HT1080 (cell line): ENCODE measurements at places on chromosomes 6 and 20.

GRCh38 chr6:166826264-166826663 lies 130.1 kb downstream of the RNASET2 start:
- no peak for DNase-seq

DNA sequence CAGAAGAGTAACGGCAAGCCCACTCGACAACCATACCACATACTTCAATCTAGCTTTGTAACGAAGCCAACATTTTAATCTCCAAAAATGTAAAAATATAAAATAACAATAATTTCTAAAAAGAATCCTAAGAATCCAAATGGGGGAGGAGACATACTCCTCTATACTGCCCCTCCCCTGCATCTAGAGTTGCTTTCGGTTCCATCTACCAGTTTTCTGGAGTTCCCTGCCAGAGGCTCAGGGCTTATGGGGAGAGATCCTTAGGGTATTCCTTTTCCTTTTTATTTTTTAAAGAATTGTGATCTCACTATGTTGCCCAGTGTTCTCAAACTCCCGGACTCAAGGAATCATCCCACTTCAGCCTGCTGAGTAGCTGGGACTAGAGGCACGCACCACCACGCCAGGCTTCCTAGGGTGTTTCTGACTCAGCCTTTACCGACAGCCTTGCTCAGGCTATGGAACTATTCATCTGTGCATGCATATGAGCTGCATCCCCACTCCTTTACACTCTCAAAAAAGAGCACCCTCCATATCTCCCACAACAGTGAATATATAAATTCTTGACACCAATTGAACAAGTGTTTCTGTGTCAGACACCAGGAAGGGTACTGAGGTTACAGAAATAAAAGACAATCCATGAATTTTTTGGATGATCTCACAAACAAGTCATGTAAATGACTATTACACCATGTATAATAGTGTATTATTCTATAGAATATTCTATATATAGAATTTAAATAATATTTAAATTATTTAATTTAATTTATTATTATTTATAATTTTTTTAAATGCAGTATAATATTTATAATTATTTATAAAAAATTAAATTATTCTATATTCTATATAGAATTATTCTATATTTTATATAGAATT lies 40.7 kb upstream of the UBR2 start:
- DNase-seq: peak; percentile 27

- DNase-seq: no peak
Observed at GRCh38 chr6:141117874-141118273, 1014.9 kb upstream of the GJE1 start.

- no peak for DNase-seq
Observed at GRCh38 chr6:75382634-75382900, 98.0 kb upstream of the TMEM30A start.

- no peak for DNase-seq
Observed at GRCh38 chr6:134046054-134046453, 6.4 kb downstream of the SLC2A12 start.

DNA sequence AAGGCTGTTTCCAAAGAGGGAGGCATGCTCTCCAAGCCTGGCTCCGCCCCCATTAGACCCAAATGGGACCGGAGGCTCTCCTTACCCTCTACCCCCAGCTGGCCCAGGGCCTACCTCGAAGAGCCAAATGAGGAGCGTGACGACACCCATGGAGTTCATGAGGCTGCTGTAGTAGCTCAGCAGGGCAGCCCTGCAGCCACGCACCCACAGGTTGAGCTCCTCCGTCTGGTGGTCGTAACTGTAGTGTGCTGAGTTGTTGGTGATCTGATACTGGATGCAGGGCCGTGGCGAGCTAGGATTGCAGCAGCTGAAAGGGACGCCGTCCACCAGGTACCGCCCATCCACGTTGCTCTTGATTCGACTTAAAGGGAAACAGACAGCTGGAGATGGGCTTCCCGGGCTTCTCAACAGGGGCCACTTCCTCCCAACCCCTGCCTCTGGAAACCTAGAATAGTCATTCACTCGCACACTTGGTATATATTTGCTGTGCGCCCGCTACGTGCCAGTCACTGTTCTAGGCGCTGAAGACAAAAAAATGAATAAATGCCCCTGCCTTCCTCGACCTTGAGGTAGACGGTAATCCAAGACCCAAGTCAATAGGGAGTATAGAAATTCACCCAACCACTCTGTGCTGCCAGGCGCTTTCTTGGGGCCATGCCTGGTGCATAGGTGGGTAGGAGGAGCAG lies 18.0 kb downstream of the PRPH2 start:
- no peak for DNase-seq

- no peak for DNase-seq
Observed at GRCh38 chr20:44784688-44785087, 25.7 kb downstream of the RIMS4 start.

DNA sequence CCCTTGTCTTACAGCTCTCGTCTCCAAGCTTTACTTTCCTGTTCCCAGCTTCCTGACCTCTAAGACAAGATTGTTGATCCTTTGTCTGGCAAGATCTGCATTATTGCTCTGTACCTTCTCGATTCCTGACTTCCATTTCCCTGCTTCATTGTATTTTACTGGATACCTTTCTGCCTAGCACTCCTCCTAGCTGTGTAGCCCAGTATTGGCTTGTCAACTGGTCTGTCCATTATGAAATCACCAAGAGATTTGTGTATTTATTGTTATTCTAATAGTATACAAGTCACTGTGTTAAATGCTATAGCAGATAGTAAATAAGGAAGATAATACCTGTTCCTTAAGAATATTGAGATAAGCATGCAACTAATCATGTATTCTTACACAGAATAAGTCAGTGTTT lies 305.4 kb downstream of the CDKAL1 start:
- no peak for DNase-seq

- DNase-seq: no peak
Observed at GRCh38 chr6:99362678-99363268, 13.3 kb upstream of the FAXC start.

- DNase-seq: no peak
Observed at GRCh38 chr6:15340775-15341174, 94.9 kb downstream of the JARID2 start.

GRCh38 chr6:158009114-158009891 lies 27.6 kb downstream of the SYNJ2 start:
- DNase-seq: no peak

DNA sequence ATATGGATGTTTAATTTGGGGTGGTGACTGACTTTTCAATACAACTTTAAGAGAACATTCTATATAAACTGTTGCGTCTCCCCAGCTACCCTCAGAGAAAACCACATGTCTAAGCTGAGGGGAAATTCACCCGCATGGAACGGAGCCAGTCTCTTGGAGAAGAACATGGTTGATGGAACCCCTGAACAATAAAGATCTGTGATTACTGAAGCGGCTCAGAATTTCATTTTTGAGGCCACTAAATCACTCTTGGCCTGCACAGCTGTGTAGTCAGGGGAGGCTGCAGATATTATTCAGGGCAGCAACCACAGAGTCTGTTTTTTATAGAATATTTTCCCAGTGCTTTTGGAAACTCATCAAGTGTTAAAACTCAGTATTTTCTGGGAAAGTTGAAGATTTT lies 73.8 kb downstream of the EYA4 start:
- DNase-seq: no peak

DNA sequence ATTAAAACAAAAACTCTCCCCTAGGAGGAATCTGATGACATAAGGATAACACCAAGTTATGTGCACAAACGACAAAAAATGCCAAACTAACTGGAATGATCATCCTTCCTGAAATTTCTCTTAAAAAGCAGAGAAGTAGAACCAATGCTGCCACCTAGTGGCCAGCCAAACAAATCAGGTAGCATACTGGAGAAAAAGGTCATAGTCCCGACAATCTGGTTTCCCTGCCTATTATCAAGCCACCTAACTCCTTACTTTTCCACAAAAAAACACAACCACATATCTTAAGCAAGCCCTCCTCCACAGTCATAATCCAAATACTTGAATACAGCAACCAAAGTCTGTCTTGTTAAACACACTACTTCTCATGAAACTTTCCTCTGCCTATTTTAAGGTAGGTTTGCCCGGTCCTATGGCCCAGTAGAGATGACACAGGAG lies 5.3 kb downstream of the OARD1 start:
- peak; percentile 64 for DNase-seq

- no peak for DNase-seq
Observed at GRCh38 chr6:6610031-6610591, 21.6 kb downstream of the LY86 start.

DNA sequence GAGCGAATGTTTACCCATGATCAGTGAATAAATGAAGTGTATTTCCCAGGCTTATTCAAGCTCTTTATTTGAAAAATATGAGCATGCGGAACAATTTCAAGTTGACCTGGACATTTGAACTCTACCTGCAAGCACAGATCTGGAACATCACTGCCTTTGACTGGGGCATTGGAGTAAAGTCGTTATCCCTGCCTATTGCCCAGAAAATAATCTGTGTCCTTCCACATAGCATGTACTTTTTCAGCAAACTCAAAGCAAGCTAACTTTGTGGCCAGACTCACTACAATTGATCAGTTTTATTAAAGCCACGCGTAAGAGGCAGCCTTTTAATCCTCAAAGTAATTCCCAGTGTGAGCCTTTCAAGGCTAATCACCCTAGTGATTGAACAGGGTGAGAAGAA lies 73.4 kb upstream of the PAK5 start:
- DNase-seq: no peak

GRCh38 chr6:75210885-75211739 lies 5.3 kb upstream of the COL12A1 start:
- no peak for DNase-seq

DNA sequence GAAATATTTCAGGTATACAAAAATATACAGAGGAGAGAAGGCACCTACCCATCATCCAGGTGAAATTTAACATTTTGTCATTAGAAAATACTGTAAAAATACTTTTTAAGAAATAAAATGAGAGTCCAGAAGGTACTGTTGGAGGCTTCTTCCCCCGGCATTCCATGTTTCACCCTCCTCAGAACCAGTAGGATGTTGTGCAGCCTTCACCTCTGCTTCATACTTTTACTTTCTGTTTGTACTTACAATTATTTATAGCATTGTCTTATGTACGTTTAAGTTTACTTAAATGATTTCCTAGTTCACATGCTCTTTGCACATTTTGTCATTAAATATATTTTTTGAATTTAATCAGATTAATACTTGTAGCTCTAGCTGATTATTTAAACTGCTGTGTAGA lies 30.9 kb downstream of the TMEM200A start:
- peak; percentile 23 for DNase-seq

- no peak for DNase-seq
Observed at GRCh38 chr20:25624500-25624939, 706 bp upstream of the NANP start.

- DNase-seq: peak; percentile 49
Observed at GRCh38 chr6:89034586-89035251, 45.8 kb upstream of the PNRC1 start.

GRCh38 chr20:1225263-1225782 lies 521 bp upstream of the RAD21L1 start:
- DNase-seq: peak; percentile 11

DNA sequence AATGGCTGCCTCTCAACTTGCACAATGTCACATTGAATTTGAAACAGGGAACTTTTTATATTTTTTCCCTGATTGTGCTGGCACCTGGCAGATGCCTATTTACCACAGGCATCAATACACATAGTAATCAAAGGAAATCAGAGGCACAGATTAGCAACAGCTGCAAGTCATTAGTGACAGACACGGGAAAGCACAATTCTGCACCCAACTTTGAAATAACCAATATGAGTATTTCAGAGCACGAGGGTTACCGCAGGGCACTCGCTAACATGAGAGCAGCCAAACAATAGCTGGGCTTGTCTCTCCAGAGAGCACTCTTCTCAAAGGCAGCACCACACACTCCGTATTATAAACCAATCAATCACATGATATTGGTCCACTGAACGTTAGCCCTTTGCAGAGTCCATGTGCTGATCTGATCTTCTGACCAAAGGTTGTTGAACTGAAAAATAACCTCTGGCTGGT lies 149.5 kb downstream of the RNF144B start:
- no peak for DNase-seq

DNA sequence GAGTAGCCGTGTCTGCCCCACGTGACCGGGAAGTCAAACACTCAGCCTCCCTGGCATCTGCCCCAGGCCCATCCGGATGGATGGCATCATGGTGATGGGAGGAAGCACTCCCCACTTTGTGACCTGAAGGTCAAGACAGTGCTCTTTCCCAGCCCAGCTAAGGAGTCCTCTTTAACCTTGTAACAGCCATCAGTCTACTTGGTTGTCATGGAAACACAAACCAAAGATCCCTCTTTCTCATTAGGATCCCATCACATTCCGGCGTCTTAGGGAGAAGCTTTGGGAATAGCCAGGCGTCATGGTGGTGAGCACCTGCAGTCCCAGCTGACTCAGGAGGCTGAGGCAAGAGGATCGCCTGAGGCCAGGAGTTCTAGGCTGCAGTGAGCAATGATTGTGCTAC lies 90.9 kb upstream of the FOXC1 start:
- peak; percentile 18 for DNase-seq

DNA sequence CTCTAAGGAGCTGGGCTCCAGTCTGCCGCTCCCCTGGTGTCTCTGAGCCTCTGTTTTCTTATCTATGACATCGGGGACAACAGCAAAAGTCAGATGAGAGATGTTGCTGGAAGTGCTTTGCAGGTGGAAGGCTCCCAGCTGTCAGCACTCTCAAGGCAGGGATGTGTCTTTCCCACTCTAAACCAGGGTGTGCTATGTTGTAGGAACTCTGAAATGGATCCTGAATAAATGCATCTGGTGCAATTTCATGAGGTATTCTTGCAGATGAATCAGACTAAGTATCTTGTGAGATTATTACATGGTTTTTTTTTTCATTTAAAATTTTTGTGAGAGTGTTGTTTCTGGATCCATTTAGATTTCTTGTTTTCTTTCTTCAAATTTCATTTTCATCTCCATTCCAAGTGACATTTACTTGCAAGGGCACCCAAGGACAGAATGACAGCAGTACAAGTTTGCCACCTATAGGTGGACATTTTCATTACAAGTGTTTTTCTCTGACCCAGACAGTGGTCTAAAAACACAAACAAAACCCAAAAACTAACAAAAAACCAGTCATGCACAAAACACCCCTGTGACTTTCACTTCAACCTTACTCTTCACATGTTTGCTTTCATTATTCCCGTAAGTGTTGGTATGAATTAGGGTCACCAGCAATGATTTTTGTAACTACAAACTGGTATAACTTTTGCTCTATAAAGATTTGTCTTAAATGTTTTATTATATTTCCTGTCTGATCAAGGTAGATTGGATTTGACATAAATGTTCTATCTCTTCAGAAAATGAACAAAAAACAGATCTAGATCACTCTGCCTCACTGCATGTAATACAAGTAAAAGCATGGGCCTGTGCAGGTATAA lies 14.7 kb upstream of the SIM1 start:
- DNase-seq: peak; percentile 44
